Ureter (tissue), 1 donor: ENCODE measurements at places on chromosomes 7 and 10.
A peak's percentile ranks its signal among the peaks of the same experiment; 100 is the strongest.

GRCh38 chr10:101965075-101965765 lies 90.8 kb downstream of the ARMH3 start:
- DNase-seq = no peak

- no peak for DNase-seq
Measured at GRCh38 chr10:127694580-127695193, 42.3 kb upstream of the FOXI2 start.

DNA sequence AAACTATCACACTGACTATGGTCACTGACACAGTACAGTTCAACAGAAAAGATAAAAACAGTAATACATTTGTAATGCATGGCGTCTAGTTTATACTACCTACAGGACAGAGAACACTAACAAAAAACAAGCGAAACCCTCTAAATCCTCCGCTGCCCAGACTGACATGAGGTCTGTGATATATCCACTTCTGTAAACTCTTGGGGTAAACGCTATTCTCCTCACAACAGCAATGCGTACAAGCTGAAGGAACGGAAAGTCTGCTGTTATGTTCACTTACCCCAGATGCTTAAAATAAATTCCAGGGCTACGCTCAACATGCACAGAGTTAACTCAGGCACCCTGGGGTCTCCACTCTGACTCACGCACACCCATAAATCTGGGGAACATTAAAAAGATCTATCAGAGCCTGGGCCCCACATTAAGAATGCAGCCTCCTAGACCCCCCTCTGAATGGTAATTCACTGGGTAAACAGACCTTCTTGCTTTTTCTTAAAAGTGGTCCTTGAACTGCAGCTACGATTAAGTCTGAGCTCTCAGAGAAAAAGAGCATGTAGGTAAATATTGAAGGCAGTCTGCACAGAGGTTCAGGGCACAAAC lies 105.6 kb downstream of the CTBP2 start:
- DNase-seq = no peak

DNA sequence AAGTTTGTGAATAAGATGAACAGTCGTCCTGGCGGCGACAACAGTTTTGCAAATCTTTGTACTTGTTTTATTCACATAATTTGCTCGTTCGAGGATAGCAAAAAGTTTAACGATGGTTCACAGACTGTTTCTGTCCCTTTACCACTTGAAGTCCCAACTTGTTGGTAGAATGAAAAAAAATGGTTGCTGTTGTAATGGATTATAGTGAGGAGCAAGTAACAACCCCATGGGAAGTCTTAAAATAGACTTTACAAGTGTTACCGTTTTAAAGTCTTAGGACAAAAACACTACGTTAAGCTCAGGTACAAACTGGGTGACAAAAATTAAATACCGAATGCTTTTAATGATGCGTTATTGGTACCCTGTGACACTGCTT lies 589 bp downstream of the LSM8 start:
- no peak for DNase-seq

DNA sequence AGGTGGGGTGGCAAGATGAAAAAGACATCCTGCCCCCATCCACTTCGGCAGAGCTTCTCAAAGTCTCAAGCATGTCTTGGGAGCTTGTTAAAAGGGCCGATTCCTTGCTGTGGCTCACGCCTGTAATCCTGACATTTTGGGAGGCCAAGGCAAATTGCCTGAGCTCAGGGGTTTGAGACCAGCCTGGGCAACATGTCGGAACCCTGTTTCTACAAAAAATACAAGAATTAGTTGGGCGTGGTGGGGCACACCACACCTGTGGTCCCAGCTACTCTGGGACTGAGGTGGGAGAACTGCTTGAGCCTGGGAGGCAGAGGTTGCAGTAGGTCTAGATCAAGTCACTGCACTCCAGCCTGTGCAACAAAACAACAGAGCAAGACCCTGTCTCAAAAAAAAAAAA lies 14.5 kb downstream of the TRIM8 start:
- no peak for DNase-seq

- no peak for DNase-seq
Measured at GRCh38 chr7:57203161-57203791, 71.0 kb upstream of the ZNF479 start.

GRCh38 chr10:62463364-62463763 lies 89.2 kb downstream of the ZNF365 start:
- DNase-seq = no peak

GRCh38 chr10:17910125-17910789 lies 41.5 kb upstream of the SLC39A12 start:
- DNase-seq = no peak

GRCh38 chr10:126497672-126498071 lies 109.4 kb upstream of the ADAM12 start:
- DNase-seq = no peak

GRCh38 chr7:134890246-134891240 lies 95.8 kb upstream of the AGBL3 start:
- peak; percentile 55 for DNase-seq
